ENCODE measurements at places on chromosomes 11 and 22.

DNA sequence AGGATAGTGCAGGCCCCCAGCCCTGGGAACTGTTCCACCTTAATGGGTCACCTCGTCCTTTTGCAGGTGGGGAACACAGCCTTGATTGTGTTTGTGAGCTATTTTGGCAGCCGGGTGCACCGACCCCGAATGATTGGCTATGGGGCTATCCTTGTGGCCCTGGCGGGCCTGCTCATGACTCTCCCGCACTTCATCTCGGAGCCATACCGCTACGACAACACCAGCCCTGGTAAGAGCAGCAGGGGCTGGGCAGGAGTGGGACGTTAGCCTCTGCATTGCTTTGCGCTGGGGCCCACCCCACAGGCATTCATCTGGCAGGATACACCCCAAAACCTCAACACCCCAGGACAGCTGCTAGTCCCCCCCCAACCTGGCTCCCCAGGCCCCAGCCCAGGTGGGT lies 14.8 kb downstream of the SLCO2B1 start:
- no peak for DNase-seq

DNA sequence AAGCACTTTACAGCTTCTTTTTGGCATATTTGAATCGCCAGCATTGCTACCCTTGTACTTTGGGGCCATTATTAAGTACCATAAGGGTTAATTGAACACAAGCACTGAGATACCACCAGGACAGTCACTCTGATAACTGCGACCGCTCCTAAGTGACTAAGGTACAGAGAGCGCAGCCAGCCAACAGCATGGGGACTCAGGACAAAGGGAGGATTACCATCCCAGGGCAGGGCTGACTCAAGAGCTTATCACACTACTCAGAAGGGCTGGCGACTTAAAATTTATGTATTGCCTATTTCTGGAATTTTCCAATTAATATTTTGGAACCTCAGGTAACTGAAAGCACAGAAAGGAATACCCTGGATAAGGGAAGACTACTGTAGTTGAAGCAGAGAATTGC lies 479 bp downstream of the ZNF280A start:
- no peak for DNase-seq

DNA sequence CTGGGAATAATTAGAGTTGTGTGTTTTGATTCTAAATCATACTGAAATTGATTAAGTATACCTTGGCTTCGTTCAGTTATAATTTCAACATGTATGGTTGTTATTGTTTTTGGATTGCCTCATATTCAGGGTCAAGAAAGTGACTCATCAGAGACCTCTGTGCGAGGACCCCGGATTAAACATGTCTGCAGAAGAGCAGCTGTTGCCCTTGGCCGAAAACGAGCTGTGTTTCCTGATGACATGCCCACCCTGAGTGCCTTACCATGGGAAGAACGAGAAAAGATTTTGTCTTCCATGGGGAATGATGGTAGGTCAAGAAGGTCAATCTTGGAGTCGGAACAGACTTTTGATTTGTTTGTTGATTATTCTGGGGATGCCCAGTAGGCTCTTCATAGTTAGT lies 40.4 kb downstream of the KMT2A start:
- DNase-seq = no peak

GRCh38 chr11:26676641-26677040 lies 45.2 kb downstream of the SLC5A12 start:
- DNase-seq = no peak

DNA sequence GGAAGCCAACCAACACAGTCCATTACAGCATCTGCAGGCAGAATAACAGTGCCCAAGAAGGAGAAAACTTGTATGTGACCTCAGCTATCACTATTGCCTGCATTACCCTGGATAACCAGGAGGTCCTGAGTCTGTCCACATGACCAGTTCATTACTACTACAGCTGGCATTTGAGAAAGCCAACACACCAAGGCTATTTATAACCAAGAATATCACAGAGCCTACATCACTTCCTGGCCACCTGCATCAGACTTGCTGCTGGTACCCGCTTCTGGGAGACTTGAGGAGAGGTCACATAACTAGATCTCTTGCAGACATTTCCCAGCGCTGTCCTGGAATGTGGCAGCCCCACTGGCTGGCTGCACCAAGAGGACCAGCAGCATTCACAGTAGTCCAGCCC lies 11.1 kb upstream of the OR56B4 start:
- no peak for DNase-seq

- DNase-seq = no peak
These were observed 67.3 kb upstream of the NUP50 start for GRCh38 chr22:45096256-45096907.

DNA sequence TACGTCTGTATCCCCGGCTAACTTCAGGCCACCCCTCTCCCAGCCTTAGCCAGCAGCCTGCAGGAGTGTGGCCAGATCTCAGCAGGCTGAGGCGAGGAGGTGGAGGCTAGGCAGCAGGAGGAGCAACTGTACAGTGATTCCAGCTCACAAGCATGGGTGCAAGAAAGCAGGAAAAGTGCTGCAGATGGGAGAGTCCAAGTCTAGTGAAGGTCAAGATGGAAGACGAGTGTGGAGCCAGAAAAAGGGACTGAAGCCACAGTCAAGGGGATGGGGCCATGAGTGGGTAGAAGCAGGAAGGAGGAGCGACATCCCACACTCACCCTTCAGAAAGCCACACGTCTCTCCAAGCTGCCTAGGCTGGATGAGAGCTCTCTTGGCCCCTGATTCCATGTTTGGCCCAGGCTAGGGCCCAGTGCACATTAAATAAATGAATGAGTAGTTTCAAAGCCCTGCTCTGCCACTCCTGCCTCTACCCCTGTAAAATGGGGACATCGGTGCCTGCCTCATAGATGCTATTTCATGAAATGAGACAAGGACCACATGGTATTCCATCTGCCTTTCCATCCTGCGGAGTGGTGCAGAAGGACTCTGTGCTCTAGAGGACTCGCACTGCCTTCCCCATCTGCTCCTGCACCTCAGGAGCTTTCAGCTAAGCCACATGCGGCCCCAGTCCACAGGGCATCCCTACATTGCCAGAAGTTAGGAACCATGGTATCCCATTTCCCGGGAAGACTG lies 2.9 kb downstream of the YDJC start:
- no peak for DNase-seq

DNA sequence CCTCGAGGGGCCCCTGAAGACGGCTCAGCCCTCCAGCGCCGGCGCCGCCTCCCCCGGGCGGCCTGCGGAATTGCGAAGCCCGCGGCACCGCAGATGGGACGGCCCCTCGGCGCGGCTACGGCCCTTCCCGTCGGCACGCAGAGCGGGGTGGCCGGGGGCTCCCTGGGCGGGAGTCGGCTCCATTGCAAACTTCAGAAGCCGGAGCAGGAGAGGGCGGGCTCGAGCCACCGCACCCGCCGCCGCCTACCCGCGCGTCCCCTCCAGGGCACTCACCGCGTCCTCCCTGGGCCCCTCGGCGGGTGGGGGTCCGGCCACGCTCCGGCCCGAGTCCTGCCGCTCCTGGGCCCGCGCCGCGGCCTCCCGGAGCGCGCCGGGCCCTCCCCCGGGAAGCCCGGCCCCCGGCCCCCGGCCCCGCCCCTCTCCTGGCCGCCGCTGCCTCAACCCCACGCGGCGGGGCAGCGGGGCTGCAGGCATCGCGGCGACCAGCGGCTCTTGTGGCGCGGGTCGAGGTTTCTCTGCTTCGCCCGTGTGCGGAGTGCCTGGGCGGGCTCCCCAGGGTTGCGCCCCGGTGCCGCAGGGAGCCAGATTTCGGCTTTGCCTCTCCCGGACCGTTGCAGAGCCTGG lies at the start of gene PACSIN3:
Gene PACSIN3 (minus strand): TSS at position 359 of the 624 bp plus-strand sequence. CDS start 3,707 bp downstream, outside the sequence.
- DNase-seq = peak; percentile 19

DNA sequence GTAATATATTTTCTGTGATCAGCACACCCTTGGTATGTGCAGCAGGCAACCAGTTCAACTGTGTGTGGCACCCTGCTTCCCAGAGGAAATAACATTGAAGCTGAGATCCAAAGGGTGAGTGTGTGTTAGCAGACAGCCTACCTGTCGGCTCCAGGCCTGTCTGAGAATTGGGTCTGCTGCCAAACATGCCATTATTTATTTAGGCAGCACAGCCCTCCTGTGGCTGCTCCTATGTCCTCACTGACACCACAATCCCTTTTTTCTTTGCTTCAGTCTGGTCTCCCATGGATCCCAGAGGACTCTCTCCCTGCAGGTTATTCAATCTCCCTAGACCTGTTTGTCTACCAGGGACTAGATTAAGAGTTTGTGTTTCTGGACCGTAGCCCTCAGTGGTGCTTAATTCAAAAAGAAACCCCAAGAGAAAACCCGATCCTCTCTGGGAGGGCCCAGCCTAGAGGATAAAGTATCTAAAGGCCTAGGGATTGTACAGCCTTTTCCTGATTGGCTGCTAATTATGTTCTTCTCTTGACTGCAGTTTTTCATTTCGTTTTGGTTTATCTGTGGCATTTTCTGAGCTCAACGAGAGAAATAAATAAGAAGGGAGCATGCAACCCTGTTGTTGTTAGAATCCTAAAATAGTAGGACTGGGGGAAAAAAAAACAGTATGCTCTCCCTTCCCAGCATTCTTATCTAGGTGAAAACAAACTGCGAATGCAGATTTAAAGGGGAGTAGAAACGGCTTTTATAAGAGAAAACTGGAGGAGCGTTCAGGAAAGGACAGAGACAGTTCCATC lies 24.1 kb downstream of the KCNE3 start:
- DNase-seq = no peak

GRCh38 chr22:49933236-49934159 lies 15.1 kb downstream of the CRELD2 start:
- DNase-seq = no peak

GRCh38 chr11:38718659-38719058 lies 2120.6 kb upstream of the RAG2 start:
- DNase-seq = no peak

DNA sequence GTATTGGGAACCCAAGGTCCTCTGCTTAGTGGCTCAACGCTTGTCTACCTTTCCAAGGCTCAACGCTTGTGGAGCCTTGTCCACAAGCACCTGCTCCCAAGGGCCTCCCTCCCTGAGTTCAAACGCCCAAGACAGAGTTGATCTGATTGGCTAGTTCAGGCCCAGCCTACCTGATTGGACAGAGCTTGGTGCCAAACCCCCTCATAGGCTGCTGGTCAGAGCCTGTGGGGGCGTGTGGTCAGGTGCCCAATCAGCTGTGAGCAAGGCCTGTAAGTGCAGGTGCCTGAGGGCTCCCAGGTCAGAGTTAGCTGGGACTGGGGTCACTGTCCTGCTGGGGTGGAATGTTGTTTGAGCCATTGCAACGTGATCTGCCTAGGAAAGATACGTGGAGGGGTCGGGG lies 16.9 kb upstream of the TMPRSS6 start:
- no peak for DNase-seq

GRCh38 chr11:17845431-17845881 lies 110.9 kb downstream of the KCNC1 start:
- no peak for DNase-seq

DNA sequence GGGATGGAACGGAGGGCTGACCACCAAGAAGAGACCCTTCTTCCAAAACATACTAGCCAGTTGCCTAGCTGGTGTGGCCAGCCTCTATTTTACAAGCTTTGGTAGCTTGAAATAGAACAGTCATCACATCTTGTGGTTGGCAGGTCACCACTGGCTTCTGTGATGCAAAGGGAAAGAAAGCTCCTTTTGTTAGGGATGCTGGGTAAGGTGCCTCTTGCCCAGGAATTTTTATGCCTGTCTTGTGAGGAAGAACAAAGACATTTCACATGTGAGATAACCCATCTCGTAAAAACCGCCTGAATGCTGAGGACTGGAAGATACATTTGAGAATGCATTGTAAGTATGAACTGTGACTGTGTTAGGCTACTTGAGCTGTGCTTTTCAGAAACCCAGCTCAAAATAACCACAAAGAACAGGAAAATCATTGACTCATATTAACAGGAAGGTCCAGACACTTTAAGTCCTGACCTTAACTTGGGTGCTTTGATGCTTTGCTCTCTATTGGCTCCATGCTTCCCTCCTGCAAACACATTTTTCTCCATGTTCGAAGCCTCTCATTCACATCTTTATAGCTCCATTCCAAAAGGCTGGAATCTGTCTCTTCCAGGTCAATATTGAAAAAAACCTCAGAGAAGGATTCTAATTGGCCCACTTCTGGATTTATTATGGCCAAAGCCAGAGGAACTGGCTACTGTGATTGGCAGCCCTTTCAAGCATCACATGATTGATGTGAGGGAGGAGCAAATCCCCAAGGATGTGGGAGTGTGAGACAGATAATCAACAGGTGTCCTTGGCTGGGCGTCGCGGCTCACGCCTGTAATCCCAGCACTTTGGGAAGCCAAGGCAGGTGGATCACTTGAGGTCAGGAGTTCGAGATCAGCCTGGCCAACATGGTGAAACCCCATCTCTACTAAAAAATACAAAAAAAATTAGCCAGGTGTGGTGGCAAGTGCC lies 53.9 kb downstream of the MICAL2 start:
- DNase-seq = no peak

DNA sequence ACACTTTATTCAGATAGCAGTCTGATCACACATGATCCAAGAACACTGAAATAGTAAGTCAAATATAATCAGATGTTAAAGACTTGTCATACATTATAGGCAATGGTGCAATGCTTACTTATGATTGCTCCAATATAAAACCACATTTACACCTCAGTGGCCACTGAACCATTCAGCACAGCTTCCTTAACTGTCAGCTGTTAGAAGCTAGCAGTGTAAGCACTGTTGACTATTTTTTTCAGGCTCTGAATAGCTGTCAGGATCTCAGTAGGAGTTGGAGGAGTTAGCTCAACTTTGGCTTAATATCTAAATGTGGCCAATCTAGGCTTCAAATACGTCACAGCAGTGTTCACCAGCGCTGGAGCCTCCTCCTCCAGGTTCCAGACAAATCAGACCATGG lies 36.6 kb downstream of the METTL15 start:
- no peak for DNase-seq

DNA sequence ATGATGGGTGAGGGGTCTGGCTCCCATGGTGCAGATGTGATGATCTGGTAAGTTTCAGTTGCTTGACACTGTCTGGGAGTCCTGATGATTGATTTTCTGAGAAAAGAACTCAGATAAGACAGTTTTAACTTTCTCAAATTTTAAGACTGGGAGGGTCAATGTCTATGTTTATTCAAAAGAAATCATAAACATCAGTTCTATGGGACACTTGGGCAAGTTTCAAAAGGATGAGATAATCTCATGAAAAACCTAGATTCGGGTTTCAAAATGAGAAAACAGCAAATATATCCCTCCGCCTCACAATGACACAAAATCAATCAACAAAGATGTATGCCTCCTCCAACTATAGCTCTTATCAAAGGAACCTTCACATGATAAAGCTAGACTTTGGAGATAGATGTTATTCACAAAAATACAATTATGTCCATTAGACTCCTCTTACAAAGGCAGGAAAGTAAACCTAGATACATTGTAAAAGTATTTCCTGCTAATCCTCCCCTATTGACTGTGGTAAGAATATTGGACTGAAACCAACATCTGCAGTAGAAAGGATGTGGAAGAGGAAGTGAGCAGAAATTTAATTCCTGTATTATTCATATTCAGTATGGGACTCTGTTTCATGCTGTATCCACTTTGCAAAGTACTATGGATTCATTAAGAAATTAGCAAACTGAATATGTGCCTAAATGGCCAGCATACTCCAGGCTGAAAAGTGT lies 21.6 kb downstream of the SVIP start:
- no peak for DNase-seq

- DNase-seq = peak; percentile 43
These were observed 781 bp downstream of the SIDT2 start for GRCh38 chr11:117179048-117179999.
